PC-9 (cell line): ENCODE measurements at places on chromosomes 5 and 9. TPM values are rescaled to one million over a fixed set of nuclear protein-coding genes. Genes with fewer than 3 reads are reported as not detected.
A peak's percentile ranks its signal among the peaks of the same experiment; 100 is the strongest.

DNA sequence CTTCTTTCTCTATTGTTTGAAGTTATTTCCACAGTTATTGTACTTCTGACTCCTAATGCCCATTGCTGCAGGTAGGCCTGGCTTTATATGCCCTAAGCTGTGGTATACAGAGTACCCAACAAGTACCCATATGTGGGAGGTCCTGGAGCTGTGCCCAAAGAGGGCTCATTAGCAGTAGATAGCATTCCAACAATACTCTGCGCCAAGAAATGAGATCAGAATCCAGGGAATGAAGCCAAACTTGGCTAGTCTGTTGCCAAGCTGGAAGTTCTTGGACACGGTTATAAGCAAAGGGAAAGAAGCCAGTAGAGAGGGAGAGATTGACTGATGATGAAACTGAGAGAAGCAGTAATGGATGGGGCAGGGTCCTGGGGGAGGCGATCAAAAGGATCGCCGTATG lies 29.7 kb upstream of the FAM169A start:
- no peaks in the 10 kb centered on the region for H3K4me1 ChIP-seq
- H3K27ac ChIP-seq: no peak overlapping the region
- no peak for DNase-seq
- no peaks in the 10 kb centered on the region for H3K27me3 ChIP-seq

- DNase-seq: no peak
- no peaks in the 10 kb centered on the region for H3K4me1 ChIP-seq
- H3K27me3 ChIP-seq: 0 out of 2 replicates have a peak, but pooled peaks cover 5% of the 10 kb centered on the region
- H3K27ac ChIP-seq: no peak overlapping the region
These were observed 405.4 kb downstream of the DMAC1 start for GRCh38 chr9:7394002-7394774.

Gene GRPEL2
- 32.4 and 36.9 TPM in 2 replicates for total RNA-seq

GRCh38 chr5:19208397-19208796 lies 779.6 kb downstream of the CDH18 start:
- H3K27ac ChIP-seq: no peak overlapping the region
- no peak overlapping the region for H3K4me3 ChIP-seq
- H3K36me3 ChIP-seq: no peaks in the 10 kb centered on the region
- H3K4me1 ChIP-seq: no peaks in the 10 kb centered on the region
- DNase-seq: no peak

DNA sequence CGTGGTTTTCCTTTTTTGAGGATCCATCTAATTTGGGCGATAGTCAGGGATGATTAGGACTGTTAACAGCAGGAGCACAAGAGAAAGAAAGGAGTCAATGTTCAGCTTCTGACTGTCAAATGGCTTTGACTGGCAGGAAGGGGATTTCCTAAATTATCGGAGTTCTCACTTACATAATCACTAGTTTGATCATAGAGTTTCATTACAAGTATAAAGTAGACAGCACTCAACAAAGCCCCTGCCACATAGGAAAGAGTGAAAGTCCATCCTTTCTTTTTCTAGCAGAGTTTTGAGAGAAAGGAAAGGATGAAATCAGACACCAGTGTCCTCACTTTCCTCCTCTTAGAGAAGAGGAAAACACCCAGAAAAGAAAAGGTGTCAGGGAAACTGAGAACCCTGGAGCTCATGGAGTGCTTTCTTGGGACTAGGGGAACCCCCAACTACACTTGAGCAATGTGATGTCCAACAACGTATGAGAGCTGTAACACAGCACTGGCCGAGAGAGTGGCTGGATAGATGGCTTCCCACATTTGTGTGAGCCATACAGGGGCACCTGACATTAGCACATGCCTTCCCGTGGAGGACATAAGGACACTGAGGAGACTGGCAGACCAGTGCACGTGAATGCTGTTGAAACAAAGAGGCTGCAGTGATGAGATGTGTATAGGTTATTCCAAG lies 26.0 kb upstream of the LPAR1 start:
- no peaks in the 10 kb centered on the region for H3K4me1 ChIP-seq
- no peaks in the 10 kb centered on the region for H3K27me3 ChIP-seq
- H3K27ac ChIP-seq: no peak overlapping the region
- H3K4me3 ChIP-seq: no peak overlapping the region
- H3K36me3 ChIP-seq: no peaks in the 10 kb centered on the region

GRCh38 chr5:89904442-89904841 lies 505.1 kb downstream of the CETN3 start:
- no peaks in the 10 kb centered on the region for H3K27me3 ChIP-seq
- no peak for DNase-seq
- no peaks in the 10 kb centered on the region for H3K36me3 ChIP-seq
- H3K4me3 ChIP-seq: no peak overlapping the region
- no peak overlapping the region for H3K27ac ChIP-seq
- H3K4me1 ChIP-seq: no peaks in the 10 kb centered on the region

- peaks cover 25% of the 10 kb centered on the region for H3K4me1 ChIP-seq
- peak overlapping the region; percentile 62; the same call in 1 of the 2 replicates for H3K4me3 ChIP-seq
- H3K27me3 ChIP-seq: no peaks in the 10 kb centered on the region
- H3K27ac ChIP-seq: 0 out of 2 replicates have a peak overlapping the region, but pooled peaks have one; percentile 5
These were observed 1.7 kb upstream of the PTPN3 start for GRCh38 chr9:109499631-109500410.

GRCh38 chr9:7058473-7058872 lies 300.7 kb downstream of the KDM4C start:
- no peaks in the 10 kb centered on the region for H3K36me3 ChIP-seq
- H3K27me3 ChIP-seq: no peaks in the 10 kb centered on the region
- H3K4me3 ChIP-seq: no peak overlapping the region
- H3K4me1 ChIP-seq: no peaks in the 10 kb centered on the region

GRCh38 chr9:80493258-80493657 lies 921.5 kb downstream of the TLE4 start:
- no peak overlapping the region for H3K4me3 ChIP-seq
- no peak overlapping the region for H3K27ac ChIP-seq
- no peaks in the 10 kb centered on the region for H3K36me3 ChIP-seq

DNA sequence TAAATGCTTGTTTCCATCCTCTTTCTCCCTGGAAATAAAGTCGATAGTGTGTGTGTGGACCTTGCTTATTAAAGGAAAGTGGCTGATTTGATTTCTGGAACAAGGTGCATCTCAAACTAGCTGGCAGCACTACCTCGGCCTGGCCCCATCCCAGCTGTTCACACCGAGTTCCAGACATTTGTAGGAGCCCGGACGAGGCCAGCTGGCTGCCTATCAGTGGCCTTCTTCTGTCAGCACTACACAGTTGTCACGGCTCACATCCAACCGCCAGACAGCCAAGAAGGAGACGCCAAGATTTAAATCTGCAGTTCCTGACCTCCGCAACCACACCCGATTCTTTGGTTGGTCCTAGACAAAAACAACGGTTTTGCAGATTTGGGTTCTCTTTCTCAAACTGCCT lies 63.6 kb downstream of the PALM2AKAP2 start:
- H3K27me3 ChIP-seq: no peaks in the 10 kb centered on the region
- H3K27ac ChIP-seq: no peak overlapping the region
- H3K36me3 ChIP-seq: no peaks in the 10 kb centered on the region
- H3K4me3 ChIP-seq: no peak overlapping the region
- no peak for DNase-seq

- no peaks in the 10 kb centered on the region for H3K36me3 ChIP-seq
- DNase-seq: peak; percentile 97
- H3K27ac ChIP-seq: peak overlapping the region; percentile 100
- no peaks in the 10 kb centered on the region for H3K27me3 ChIP-seq
- H3K4me3 ChIP-seq: peak overlapping the region; percentile 56; the same call in 1 of the 2 replicates
- peaks cover 85% of the 10 kb centered on the region for H3K4me1 ChIP-seq
These were observed 22.2 kb downstream of the SHB start for GRCh38 chr9:38046661-38047300.

- peak overlapping the region; percentile 14 for H3K27ac ChIP-seq
- H3K27me3 ChIP-seq: no peaks in the 10 kb centered on the region
- H3K4me1 ChIP-seq: peaks cover 11% of the 10 kb centered on the region; the same call in 1 of the 2 replicates
- H3K4me3 ChIP-seq: no peak overlapping the region
These were observed 11.7 kb downstream of the MPDZ start for GRCh38 chr9:13267743-13268142.

Gene GABRA6
- not detected in 2 replicates for total RNA-seq

Gene FUT7
- not detected in 2 replicates for total RNA-seq

Gene NR5A1
- total RNA-seq: 0.13 and 0.15 TPM in 2 replicates

GRCh38 chr9:83379045-83379444 lies 159.2 kb downstream of the FRMD3 start:
- H3K27me3 ChIP-seq: no peaks in the 10 kb centered on the region
- H3K36me3 ChIP-seq: no peaks in the 10 kb centered on the region
- no peak for DNase-seq
- H3K27ac ChIP-seq: no peak overlapping the region
- H3K4me1 ChIP-seq: no peaks in the 10 kb centered on the region

DNA sequence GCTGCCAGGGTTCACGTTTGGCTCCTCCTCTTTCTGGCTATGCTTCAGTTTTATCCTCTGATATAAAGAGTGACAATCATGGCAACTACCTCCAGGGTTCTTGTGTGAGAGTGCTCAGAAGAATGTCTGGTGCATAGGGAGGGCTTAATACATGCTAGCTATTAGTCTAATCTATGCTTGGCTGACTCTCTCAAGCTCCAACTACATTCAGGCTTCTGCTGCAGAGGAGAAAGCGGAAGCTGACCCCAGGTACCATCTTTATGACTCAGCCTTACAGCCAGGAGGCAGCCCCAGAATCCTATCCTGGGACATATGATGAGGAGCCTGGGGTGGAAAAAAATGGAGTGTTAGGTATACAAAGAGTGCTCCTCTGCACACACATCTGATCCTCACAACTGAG lies 32.1 kb upstream of the RASGRF2 start:
- H3K4me3 ChIP-seq: no peak overlapping the region
- no peaks in the 10 kb centered on the region for H3K27me3 ChIP-seq
- no peak overlapping the region for H3K27ac ChIP-seq
- no peak for DNase-seq
- H3K4me1 ChIP-seq: no peaks in the 10 kb centered on the region

DNA sequence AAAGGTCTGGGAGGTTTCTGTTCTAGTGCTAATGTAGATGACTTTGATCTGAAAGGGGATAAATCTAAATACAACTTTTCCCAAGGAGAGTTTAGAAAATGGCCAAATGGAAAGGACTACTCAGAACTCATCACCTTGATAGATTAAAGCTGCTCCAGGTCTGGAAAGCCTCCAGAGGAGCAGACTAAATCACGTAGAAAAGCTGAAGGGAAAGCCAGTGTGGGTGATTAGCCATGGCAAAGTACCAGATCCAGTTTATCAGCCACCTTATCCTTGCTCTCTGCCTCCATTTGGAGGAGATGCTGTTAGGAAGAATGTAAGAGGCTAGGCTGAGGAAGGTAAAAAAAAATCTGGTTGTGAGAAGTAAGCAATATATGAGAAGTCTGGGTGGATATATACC lies 120.7 kb upstream of the RAI14 start:
- no peak overlapping the region; the same call in 1 of the 2 replicates for H3K4me3 ChIP-seq
- DNase-seq: no peak
- H3K27me3 ChIP-seq: no peaks in the 10 kb centered on the region
- H3K36me3 ChIP-seq: no peaks in the 10 kb centered on the region
- H3K27ac ChIP-seq: peak overlapping the region; percentile 58
- peaks cover 33% of the 10 kb centered on the region for H3K4me1 ChIP-seq

DNA sequence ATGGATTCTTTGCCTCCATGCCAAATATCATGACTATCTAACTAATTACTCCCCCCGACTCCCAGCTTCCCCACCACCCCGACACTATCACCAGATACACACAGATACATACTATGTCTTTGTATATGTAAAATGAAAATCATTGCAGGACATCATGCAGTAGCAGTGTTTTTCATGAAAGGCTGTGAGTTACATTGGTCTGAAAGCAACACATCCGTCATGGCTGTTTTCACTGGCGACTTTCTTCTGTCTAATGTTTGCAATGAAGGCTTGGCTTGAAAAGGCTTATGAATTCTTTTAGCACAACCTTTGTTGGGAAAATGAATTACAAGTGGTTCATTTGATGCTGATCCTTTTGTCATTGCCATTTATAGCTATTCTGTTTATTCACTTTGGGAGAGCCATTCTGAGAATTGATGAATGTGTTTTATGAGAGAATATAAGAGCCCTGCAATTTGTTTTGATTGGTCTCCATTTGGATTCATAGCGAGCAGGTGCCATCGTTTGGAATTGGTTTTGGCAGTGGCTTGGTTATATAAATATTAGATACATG lies 103.4 kb downstream of the PIP5K1B start:
- peaks cover 91% of the 10 kb centered on the region for H3K27me3 ChIP-seq
- no peak for DNase-seq
- H3K4me3 ChIP-seq: no peak overlapping the region
- no peaks in the 10 kb centered on the region for H3K36me3 ChIP-seq

Gene NR2F1
- 1.1 and 1.3 TPM in 2 replicates for total RNA-seq

Gene WHRN
- total RNA-seq: 19.8 and 21.9 TPM in 2 replicates

Gene TLX3
- not detected in 2 replicates for total RNA-seq

Gene INSL6
- total RNA-seq: not detected in 2 replicates

Gene SHC3
- 12.9 and 15.9 TPM in 2 replicates for total RNA-seq

DNA sequence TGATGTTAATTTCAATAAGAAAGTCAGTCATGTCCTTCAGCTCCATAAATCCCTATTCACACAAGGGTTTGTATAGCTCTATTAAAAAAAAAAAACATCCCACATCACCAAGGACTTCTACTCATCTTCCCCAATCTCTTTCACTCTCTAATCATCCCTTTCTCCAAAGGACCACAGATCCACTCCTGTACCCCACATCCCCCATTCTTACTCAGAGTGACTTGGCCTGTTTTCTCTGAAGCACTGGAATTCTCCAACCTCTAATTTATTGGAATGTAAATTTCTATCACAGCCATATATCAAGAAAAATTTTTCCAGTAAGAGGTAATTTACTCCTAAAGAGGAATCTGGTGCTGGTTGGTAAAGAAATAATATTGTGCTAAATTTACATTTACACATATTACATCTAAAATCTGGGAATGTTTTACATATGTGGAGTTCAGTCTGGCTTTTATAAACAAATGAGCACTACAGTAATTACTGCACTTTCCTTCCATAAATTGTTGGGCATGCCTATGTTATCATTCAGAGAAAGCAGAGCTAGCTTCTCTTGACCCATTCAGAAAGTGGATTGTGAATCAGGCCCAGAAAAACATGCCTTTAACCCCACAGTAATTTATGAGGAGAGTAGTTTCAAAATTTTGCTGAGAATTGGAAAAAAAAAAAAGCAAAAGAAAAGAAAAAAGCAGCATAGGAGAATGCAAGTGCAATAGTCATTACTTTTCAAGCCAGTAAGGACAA lies 399.5 kb upstream of the TNC start:
- no peak for DNase-seq
- no peak overlapping the region for H3K27ac ChIP-seq
- no peaks in the 10 kb centered on the region for H3K27me3 ChIP-seq
- H3K36me3 ChIP-seq: no peaks in the 10 kb centered on the region
